Central memory CD4-positive, alpha-beta T cell (primary cell): ENCODE measurements at places on chromosomes 16 and 17.
A peak's percentile ranks its signal among the peaks of the same experiment; 100 is the strongest.

DNA sequence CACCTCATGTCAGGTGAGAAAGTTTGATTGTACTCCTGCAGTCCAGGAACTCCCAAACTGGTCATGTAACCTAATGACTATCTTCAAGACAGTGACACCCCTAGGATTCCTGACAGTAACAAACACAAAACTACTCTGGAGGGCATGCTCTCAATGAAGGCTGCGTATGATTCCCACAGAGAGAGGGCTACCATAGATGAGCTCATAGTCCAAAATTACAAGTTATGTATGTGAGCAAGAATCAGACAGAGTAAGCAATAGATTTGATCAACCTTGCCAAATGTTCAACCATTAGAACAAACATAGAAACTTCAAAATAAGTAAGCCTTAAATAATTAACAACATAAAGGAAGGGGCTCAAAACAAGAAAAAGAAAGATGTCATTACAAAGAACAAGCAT, 158.1 kb downstream of the COPRS start:
- no peak for DNase-seq

- DNase-seq = no peak
Observed at GRCh38 chr16:66223176-66223780, 143.2 kb upstream of the CDH5 start.

DNA sequence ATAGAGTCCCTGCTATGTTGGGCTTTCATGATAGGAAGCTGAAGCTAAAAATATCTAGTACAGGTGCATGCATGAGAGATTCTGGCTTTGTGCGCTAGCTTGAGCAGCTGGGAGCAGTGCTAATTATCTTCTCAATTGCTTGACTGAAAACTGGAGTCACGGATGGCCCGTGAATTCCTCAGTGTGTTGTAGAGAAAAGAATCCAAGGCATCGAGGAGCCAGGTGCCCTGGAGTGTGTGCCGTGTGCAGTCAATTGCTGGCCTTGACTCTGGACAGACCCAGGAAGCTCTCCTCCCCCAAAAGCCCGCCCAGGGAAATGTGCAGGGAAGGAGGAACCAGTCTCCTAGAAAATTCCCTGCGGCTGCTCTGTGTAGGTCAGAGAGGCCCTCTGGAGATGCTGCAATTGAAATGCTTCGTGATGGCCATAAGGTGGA, 14.2 kb downstream of the LGALS3BP start:
- no peak for DNase-seq

- peak; percentile 66 for DNase-seq
Observed at GRCh38 chr16:58336332-58337089, 41.7 kb upstream of the PRSS54 start.

GRCh38 chr17:15490634-15491261, 23.3 kb upstream of the CDRT4 start:
- DNase-seq = no peak

DNA sequence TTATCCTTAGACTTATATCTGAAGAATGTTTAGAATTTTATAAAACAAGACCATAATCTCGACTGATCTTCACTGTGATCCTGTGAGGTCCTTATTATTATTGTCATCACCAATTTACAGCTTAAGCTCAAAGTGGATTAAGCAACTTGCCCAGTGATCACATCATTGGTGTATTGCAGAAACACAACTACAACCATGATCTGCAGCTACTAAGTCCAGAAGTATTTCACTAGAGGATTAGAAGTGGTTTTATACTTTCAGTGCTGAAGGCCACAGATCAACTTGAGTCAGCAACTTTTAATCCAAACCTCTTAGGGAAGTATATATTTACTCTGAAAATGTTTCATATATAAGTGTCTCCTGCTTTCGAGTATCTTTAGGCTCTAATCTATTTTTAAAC, 624.3 kb upstream of the SOX9 start:
- no peak for DNase-seq

- no peak for DNase-seq
Observed at GRCh38 chr17:65409381-65409780, 152.1 kb downstream of the AXIN2 start.

- no peak for DNase-seq
Observed at GRCh38 chr16:88113545-88114045, 162.4 kb downstream of the BANP start.

DNA sequence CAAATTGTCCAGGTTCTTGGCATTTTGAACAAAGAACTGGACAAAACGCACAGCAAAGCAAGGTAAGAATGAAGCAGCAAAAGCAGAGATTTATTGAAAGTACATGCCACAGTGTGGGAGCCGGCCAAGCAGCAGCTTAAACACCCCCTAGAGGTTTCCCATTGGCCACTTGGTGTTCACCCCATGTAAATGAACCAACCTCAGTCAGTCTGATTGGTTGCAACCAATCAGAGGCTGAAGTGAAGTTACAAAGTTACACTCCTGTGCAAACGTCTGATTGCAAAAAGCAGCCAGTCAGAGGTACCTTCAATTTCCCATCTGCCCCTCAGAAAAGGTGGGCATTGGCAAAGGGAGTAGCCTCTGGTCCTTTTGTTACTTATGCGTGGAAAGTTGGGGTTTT, 8.8 kb upstream of the ZNF263 start:
- no peak for DNase-seq

GRCh38 chr17:74473294-74473693, 6.9 kb downstream of the CD300A start:
- DNase-seq = no peak

DNA sequence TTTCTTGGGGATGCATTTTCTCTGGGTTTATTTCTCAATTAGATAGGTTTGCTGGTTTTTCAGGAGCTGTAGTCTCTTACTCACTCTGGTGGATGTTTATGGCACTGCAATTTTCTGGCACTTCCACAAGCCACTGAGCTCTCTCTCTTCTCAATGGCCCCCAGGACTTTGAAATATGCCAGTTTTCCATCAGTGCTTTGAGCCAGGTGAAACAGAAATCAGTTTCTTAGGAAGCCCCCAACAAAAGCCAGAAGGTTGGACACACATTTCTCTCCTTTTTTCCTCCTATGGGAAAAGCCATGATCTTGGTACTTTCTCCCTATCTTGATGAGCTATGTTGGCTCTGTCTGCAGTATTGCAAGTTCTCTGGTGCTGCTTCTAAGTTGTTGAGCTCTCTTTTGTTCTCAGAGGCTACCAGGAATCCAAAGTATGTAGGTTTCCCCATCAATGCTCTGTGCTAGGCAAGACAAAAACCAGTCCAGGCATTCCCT, 90.7 kb upstream of the SMIM36 start:
- peak; percentile 29 for DNase-seq

GRCh38 chr16:68288252-68288650, 22.5 kb downstream of the SLC7A6OS start:
- DNase-seq = no peak

DNA sequence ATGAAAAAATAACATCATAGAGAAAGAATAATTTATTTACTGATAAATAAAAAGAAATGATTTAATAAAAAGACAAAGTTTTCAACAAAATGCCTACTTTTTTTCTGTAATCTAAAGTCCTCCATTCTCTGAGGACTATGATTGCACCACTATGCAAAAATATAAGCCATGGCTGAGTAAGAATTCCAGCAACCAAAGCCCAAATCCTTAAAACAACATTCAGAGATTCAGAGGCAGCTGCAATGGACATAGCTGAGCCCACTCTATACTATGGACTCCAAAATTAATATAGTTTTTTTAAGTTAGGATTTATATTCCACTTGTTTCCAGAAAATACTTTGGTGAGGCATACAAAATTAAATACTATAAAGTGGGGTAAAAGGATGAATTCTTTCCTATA, 169.5 kb upstream of the C17orf78 start:
- DNase-seq = no peak

GRCh38 chr16:84453061-84453752, 51.3 kb downstream of the MEAK7 start:
- DNase-seq = no peak

DNA sequence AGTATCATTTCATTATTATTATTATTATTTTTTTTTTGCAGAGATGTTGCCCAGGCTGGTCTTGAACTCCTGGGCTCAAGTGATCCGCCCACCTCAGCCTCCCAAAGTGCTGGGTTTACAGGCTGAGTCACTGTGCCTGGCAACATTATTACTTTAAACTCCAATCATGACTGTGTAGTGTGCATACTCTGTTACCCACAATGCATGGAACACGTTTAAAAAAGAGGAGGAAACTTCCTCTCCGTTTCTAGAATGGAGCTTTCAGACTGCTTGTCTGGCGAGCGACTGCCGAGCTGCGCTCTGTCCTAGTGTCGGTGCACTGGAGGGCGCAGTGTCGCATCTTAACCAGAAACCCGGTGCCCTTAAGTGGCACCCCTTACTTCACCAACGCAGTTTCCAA, 22.1 kb upstream of the FASN start:
- DNase-seq = peak; percentile 18

DNA sequence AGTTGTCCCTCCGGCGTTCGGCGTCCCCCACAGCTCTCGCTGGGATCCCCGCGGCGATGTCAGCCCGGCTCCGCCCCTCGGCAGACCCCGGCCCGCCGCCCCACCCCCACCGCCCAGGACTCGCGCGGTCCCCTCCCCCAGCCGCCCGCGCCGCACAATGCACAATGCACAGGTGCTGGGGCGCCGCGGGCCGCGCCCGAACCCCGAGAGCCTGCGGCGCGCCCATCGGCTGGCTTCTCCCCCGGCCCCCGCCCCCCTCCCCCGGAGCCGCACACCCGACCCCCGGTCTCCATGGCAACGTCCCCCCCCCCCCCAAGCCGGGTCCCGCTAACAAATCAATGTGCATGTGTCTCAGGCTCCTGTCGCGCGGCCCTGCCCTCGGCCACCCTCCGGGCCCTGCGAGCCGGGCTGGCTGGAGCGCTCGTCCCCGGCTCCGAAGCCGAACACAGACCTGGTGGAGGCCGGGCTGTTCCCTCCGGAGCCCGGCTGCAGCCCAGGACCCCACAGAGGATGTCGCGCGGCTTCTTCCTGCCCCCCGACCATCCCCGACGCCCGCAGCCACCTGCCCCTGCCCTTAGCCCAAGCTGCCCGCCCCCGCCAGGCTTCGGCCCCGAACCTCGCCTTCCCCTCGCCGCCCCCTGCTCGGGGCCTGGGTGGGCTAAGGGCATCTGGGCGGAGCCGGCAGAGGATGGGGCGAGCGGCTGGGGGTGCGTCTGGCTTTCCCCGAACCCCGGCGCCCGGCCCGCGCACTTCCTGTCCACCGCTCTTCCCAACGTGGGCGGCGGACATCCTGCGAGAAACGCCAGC, 818 bp upstream of the CBX8 start:
- DNase-seq = no peak

DNA sequence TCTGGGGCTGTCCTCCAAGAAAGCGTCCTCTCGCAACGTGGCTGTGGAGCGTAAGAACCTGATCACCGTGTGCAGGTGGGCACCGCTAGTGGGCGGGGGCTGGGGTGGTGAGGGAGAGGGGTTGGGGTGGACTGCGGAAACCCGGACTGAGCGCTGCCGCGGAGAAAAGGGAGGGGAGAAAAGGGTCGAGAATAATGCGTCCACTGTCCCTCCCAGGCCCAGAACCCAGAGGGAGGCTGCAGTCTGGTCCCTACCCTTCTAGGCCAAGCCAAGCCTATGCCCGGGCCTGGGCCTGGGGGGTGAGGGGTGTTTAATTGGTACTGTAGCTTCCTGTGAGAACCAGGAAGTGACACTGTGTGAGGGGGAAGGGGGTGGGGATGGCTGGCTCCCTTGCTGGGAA, 464 bp downstream of the RUNDC3A start:
- no peak for DNase-seq

- DNase-seq = no peak
Observed at GRCh38 chr16:49639739-49640431, 216.0 kb downstream of the ZNF423 start.

GRCh38 chr17:78839762-78840529, 668 bp downstream of the USP36 start:
- DNase-seq = peak; percentile 68

DNA sequence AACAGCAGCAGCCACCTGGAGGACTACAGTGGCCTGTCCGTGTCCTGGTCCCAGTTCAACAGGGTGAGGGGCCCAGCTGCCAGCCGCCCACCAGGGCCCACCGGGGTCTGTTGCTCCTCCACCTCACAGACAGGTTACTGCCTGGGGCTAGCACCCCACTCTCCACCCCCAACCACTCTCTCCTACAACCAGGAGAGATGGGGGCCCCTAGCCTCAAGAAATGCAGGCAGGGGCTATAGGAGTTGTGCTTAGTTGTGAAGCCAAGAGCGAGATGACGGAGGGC, 18.0 kb downstream of the STAT5A start:
- no peak for DNase-seq

GRCh38 chr17:5758651-5759050, 174.3 kb upstream of the NLRP1 start:
- no peak for DNase-seq

GRCh38 chr16:65838001-65838400, 528.5 kb upstream of the CDH5 start:
- DNase-seq = no peak

GRCh38 chr17:539766-540165, 174.9 kb downstream of the VPS53 start:
- DNase-seq = no peak
